GM04504 (cell line): ENCODE measurements at places on chromosomes 7 and 10.

DNA sequence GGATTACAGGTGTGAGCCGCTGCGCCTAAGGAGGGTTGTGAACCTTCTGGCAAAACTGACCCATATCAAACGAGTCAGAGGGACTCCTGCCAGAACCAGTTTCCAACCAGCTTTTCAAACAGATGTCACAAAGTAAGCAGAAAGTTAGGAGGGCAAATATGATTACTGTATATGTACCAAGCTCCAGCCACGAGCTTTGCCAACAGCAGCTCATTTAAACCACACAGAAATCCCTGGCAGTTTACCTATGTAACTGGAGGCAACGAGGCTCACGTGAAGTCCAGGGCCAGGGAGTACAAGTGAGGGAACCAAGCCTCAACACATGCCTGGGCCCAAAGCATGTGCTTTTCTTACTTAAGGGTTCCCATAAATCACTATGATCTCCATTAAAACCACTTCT is 12.5 kb upstream of the DAGLB start:
- no peak for DNase-seq

DNA sequence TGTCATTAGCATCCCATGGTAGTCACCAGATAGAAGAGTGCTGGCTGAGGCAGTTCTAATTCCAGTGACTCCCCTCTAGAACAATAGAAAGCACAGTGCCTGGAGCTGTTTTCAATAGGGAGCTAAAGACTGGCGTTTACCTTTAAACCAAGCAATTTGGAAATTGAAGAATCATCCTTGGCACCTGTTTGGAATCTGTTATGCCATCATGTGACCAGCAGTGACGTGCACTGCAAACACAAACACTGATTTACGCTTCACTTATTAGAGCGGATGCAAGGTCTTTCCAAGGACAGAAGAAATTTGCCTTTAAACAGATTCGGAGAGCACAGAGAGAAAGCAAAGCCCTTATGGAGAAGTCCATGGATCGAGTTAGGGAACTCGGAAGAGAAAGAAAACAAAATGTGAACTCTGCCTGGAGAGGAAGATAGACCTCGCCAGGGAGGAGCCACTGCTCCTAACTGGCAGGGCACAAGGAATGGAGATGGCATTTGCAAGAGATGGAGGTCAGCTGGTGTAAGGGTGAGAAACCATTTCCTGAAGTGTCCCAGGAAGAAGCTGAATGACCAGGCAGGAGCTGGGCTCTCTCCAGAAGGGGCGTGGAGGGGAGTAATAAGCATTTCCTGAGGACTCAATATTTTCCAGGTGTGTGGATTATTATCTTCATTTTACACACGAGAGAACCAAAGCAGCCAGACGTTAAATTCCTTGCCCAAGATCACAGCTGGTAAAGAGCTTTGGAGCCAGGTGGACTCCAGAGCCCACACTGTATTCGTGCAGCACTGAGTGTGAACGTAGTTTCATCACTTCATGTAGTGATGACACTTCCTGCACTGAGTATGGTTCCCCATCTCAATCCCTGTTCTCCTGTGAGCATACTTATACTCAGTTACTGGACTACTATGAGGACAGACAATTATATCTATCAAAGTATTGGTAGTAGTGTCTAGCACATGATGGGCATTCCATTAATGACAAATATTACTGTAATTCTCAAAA is 97.7 kb downstream of the CUBN start:
- no peak for DNase-seq

- no peak for DNase-seq
These were observed 304.9 kb upstream of the ZMIZ1 start for GRCh38 chr10:78763651-78764395.

DNA sequence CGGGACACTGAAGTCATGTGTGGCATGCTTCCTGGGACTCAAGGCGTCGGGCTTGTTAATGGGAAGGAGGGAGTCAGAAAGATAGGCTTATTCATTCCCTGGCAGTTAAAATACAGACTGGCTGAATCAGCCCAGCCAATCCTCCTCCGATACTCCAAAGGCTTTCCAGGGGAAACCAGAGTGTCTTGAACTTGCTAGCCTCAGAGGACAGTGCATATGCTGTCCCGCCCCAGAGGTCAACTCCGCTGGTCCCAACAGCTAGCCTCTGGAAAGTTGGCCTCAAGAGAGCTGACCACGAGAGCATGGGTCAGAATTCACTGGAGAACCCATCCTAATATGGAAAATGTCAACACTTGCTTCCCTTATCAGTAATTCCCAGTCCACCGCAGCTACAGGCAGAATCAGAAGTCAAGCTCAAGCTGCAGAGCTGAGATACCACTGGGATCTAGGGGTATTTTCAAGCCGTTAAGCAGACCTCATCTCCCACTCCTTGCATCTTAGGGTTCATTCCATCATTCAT is 43.0 kb downstream of the ELMO1 start:
- DNase-seq: no peak

DNA sequence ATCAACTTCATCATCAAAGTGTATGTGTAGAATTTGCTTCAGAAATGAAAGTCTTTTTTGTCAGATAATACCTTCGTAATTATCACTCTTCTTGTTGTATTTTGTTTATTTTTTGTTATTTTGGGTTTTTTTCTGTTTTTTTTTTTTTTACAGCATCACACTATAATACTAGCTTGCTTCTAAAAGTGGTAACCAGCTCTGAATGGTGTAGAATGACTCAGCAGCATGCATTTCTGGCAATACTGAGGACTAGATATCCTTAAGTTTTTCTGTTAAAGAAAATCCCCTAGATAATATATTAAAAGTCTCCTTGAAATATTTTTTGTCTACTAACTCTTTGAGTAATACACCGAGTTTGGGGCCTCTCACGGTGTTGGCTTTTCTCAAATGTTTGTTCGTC is 109.1 kb downstream of the LMBR1 start:
- no peak for DNase-seq
